HuH-7.5 (cell line): ENCODE measurements at places on chromosomes 2 and 18.

DNA sequence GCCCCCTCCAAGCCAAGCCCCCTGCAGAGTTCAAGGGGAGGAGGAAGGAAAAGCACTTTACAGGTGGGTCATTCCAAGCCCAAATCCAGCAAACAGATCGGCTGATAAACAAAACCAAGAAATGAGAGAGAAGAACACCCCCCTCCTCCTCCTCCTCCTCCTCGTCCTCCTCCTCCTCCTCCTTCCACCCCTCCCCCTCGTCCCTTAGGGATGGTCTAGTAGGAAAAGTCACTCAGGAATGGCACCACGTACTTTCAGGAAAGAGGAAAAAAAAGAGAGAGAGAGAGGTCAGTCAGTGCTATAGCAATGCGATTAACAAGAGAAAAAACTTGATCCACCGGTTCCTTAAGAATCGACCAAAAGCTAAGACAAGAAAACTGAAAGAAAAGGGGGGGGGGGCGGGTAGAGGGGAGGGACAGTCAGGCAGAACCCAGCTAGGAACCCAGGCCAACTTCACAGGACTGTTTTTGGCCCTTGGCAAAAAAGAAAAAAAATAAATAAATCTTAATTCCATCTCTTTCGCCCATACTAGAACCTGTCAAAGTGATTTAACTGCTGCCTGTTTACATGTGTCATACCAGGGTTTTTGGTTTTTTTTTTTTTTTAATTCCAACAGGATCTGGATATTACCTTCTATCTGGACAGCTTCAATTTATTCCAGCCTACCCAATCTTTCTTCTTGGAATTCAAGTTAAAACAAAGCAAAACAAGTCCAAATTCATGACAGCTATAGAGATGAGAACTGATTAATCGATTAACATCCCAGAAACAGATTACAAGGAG is 906 bp downstream of the IKZF2 start:
- DNase-seq: no peak

- no peak for DNase-seq
These were observed 150.0 kb upstream of the LRP1B start for GRCh38 chr2:142280831-142281230.

GRCh38 chr2:214379227-214379626 is 31.6 kb upstream of the VWC2L start:
- DNase-seq: no peak

- DNase-seq: no peak
These were observed 62.3 kb downstream of the TTC32 start for GRCh38 chr2:19839438-19839837.

GRCh38 chr18:69655816-69656215 is 255.1 kb downstream of the DOK6 start:
- no peak for DNase-seq

GRCh38 chr2:170163411-170164065 is 14.4 kb upstream of the MYO3B start:
- no peak for DNase-seq

GRCh38 chr18:46257366-46257765 is 153.2 kb downstream of the HAUS1 start:
- no peak for DNase-seq

DNA sequence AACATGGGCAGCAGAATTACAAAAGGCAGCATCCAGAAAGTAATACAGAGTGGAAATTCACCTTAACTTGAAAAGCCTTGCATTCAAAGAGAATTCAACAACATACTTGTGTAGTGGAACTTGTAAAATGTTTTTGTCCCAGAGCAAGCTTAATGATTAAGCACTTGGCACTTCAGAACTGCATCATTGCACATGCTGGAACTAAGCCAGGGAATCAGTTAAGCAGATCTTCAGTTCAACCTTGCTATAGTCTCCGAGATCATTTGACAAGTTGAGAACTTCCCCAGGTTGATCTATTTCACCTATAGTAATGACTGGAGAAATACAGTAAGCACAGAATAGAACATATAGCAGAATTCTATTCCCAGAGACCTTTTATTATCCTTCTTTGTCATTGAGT is 1337.2 kb upstream of the NXPH2 start:
- no peak for DNase-seq

- DNase-seq: no peak
These were observed 44.8 kb downstream of the RRM2 start for GRCh38 chr2:10167316-10167715.

- no peak for DNase-seq
These were observed 85.4 kb upstream of the B3GNT2 start for GRCh38 chr2:62110415-62111025.
